Activated naive CD4-positive, alpha-beta T cell treated with anti-CD3 and anti-CD28 coated beads for 36 hours (primary cell): ENCODE measurements at places on chromosomes 3 and 15.

DNA sequence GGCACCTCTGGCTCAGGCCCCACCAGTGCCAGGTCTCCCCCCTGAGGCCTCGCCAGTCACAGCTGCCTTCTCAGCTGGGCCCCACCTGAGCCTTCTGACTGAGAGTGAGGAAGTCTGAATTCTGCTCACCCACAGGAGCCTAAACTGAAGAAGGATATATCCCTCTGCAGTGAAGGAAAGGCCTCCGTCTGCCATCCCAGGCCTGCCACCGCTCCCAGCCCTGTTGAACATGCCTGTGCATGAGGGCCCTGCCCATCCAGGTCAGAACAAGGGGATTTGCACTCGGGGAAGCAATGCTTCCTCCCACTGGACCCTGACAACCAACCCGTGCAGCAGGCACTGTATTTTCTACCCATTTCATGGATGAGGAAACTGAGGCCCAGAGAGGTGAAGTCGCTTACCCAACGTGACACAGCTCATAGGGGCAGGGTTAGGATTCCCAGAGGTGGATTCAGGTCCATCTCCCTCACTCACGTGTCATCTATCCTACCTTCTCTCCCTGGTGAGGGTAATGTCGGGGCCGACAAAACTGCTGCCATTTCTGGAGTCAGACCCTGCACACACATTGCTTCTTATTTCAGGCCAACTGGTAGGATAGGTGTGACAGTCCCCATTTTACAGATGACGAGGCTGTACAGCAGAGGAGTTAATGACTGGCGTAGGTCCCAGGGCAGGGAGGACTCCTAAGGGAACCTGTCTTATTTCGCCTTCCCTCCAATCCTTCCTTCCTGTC is 22.6 kb downstream of the ATP2B2 start:
- DNase-seq: no peak

- DNase-seq: no peak
These were observed 369.0 kb downstream of the ULK4 start for GRCh38 chr3:41592753-41593510.

- DNase-seq: peak; percentile 47
These were observed 6.2 kb upstream of the NIPA1 start for GRCh38 chr15:22780267-22780666.

DNA sequence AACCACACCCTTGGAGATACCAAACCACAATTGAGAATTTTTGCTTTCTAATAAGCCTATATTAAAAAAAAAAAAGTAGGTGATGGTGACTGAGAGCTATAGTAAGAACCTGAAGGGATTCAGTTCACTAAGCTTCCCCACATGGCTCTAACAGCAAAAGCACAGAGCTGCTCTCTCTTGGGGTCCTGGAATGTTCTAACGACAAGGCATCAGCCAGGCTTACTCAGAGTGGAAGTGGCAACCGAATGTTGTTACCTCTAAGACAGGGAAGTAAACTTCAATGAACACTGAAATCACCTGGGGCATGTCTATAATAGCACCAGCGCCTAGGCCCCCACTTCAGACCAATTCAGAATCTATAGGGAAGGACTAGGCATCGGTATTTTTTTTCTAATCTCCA is 397.7 kb downstream of the MAGI1 start:
- DNase-seq: no peak

DNA sequence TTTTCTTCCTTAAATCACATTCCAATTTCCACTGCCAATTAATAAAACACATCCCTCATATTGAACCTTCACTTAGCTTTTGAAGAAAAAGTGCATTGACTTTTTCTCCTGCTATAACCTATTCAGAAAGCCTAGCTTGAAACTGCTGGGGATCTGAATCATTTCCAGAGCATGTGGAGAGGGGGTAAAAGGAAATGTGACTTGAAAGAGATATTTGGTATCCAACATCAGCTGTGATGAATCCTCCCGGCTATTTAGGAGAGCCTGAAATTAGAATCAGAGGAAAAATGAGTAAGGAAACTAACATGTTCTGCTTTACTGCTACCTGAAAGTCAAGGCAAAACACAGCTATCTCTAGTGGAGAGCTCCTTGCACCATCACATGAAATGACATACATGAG is 2.6 kb upstream of the GNB5 start:
- no peak for DNase-seq

- no peak for DNase-seq
These were observed 3.7 kb downstream of the EFCC1 start for GRCh38 chr3:129004639-129005295.

- DNase-seq: no peak
These were observed 83.2 kb upstream of the WNT5A start for GRCh38 chr3:55570271-55570711.

DNA sequence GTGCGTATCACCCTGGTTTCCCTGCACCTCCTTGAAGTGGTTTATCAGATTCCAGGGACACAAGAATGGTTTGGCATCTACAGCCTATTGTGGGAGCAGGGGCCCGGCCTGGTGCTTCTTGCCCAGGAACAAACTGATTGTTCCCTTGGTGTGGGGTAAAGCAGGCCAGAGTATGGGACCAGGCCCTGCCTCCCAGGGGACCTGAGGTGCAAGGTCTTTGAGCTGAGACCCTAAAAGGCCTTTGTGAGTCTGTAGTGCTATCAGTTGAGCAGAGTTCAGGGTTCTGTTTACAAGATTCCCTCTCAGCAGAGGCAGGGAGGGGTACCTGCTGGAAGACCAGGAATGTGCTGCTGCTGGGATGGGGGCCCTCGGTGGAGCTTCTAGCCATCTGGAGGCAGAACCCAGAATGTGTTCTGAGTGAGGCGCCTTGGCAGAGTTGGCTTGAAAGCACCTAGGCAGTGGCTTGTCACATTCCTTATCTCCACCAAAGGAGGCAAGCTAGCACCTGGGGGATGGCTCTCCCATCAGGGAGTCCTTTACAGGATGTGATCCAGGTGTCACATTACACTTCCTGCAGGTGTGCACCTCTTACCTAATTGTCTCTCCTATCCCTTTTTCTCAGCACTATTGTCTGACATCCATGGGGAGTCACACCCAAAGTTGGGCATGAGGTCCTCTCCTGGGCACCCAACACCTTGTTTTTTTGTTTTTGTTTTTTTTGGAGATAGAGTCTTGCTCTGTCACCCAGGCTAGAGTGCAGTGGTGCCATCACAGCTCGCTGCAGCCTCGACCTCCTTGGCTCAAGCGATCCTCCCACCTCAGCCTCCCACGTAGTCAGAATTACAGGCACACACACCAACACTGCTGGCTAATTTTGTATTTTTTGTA is 13.1 kb downstream of the FLNB start:
- no peak for DNase-seq

DNA sequence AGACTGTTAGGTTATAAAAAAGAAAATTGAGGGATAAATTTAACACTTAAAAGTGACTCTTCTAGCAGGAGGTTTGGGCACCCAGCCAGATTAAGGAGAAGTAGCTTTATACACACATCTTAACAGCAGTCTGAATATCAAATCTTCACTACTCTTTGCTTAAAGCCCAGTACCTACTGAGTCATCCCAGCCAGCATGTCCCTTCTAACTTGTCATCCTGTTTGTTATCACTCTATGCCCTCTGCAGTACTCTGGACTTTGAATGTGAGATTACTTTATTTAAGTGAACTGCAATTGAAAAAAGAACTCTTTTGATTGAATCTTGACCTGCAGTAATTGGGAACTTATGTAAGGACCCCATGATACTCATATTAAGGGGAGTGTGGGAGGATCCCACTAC is 77.6 kb downstream of the FHIT start:
- DNase-seq: no peak
